ENCODE measurements at places on chromosomes 1 and 21.
A peak's percentile ranks its signal among the peaks of the same experiment; 100 is the strongest.

DNA sequence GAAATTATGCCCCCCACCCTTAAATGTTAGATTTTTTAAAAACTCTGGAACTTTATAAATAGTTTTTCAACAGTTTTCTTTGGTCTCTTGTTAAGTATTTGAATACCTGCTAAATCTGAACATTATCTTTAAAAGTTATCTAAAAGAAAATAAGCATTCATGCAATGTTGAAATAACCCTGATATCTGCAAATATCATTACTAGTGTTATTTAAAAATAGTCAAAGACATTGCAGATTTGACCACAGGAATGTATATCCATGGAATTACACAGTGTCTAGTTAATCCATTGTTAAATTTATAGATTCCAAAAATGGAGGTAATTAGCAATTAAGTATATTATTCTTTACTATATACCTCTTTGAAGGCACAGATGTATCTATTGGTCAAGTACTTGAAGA, 42.0 kb downstream of the PRRX1 start:
- DNase-seq, result no peak

GRCh38 chr1:52562766-52563165, 9.9 kb upstream of the TUT4 start:
- no peak for DNase-seq

DNA sequence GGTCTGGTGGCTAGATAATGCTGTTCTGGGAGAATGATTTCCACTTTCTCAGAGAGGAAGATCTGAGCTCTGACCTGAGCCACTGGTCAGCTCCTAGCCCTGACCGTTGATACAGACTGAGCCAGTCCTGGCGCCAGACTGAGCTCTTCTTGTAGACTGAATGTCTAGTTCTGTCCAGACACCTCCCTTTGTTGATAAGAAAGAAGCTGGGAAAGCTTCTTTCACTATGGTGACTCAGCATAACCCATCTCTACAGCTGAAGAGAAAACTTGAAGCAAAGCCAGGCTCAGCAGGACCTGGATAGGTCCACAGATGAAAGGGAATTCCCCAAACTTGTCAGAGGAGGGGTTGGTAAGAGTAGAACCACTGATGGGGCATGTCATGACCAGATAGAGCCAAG, 9.9 kb upstream of the TRABD2B start:
- DNase-seq, result no peak

DNA sequence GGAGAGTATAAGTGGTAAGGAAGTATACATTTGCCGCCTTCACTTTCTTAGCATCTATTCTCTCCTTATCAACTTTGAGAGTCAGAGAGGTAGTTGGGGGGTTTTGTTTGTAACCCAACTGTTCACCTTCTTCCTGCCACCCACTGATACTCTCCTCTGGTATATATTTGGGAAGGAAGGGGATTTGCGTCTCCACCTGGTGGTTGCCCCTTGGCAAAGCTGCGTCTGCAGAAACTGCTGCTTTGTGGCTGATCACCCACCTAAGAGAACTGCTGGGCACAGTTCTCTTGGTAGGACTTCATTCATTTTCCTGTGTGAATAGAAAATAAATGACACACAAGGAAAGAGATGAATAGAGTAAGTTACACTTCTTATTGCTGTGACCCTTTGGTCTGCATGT, 87.0 kb downstream of the SYT14 start:
- DNase-seq, result no peak

DNA sequence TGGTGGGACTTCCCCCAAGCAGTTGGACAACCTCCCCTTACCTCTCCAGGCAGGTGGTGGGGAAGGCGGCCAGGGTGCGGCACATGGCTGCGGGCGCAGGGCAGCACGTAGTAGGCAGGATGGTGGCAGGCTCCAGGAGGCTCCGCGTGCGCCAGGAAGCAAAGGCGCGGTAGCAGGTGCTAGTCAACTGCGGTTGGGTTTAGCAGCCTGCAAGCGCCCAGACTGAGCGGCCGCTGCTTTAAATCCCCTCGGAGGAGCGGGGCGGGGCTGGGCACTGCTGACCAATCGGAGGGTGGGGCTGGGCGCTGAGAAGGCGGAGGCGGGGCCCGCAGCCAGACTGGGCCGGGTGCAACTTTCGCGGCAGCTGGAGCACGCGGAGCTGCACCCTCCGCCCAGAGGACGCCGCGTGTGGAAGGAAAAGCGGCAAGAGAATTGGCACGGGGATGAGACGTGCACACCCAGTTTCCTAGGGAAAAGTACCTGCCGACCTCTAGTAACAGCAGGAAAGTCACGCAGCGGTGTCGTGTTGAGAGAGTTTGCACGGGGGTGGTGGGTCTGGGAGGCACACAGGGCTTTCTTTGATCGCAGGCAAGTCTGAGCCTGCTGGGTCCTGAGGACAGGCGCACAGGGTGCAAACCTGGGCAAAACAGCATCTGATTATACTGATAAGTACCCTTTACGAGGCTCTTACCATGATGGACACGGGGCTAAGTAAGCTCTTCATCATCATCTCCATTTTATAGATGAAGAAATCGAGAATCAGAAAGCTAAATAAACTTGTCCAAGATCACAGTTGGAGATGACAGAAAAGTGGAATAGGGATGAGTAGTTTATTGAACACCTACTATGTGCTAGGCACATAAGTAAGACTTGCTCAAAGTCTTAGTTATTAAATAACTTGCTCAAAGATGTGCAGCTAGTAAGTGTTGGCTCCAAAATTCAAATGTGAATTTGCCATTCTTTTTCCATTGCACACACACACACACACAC, at the start of gene RGS16:
Gene RGS16, minus strand, starts transcription at position 215 of the 990 bp plus-strand sequence. Its CDS starts 130 bp downstream, at position 85.
- DNase-seq, result peak; percentile 83

DNA sequence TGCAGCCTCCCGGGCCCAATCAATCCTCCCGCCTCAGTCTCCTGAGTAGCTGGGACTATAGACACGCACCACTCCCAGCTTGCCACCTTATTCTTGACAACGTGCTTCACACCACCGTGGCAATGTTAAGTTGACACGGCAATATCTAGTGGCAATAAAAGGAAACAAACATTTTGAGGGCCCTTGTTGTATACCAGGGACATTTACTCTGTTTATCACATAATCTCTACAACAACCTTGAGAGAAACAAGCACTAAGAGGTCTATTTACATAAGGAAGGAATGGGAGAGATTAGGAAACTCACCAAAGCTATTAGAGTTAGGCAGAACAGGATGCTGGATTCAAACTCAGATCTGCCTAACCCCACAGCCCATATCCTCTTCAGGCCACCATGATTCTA, 3.1 kb downstream of the KLHDC8A start:
- DNase-seq, result no peak

GRCh38 chr1:6123816-6124215, 56.3 kb downstream of the CHD5 start:
- no peak for DNase-seq

- no peak for DNase-seq
These were observed 5.7 kb downstream of the CTPS1 start for GRCh38 chr1:40985161-40985560.
